ENCODE measurements at places on chromosomes 1 and 21.

DNA sequence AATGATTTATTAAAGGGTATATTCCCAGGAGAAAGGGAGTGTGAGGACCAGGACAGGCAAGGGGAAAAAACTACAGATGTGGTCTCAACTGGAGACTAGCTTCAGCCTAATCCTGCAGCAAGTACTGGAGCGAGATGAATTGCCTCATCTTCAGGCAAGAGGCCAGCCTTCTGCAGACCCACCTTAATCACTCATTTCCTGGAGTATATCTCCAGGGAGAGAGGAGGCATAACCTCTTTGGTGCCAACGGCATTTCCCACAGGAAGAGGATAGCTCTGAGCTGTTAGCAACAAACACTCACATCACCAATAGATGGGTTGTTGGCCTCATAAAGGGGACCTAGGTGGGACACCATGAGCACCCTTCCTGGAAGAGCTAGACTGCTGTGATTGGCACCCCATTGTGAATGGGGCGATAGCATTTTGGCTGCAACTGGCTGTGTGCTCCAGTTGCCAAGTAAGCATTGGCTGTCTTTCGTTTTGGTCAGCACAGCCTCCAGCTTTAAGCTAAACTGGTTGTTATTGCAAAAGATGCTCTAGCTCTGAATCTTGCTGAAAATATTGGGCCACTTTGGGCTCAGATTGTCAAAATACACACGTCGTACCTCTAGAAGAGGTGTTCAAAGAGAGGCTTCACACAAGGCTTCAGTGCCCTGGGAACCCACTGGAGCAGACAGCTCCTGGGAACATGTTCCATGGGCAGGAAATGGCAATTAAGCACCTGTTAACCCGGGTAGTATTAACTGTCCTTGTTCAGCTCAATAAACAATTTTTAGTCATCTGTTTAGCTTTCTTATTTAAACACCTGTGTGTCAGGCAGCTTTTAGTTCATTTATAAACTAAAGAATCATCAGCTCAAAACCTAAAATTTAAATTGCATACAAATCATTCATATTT, 314.8 kb upstream of the C1orf87 start:
- DNase-seq = no peak

GRCh38 chr1:203554071-203554470, 60.1 kb downstream of the OPTC start:
- no peak for DNase-seq

DNA sequence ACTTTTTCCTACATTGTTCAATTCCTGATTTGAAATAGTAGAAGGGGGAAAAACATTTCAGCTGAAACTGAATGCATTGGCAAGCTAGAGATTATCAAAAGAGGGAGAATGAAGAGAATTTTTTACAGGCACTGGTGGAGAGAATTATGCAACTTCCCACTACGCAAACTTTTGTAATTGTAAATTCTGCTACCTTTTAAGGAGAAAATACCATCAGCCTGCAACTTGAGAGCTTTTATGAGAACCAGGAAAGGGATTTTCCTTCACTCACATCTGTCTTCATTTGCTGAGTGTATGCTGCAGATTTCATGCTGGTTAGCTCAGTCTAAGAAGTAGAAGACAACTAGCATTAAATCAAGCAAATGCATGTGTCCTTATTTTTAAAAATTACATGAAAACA, 43.7 kb downstream of the ADAMTS1 start:
- no peak for DNase-seq

- no peak for DNase-seq
Observed at GRCh38 chr1:159556931-159557369, 21.1 kb upstream of the OR10J5 start.

DNA sequence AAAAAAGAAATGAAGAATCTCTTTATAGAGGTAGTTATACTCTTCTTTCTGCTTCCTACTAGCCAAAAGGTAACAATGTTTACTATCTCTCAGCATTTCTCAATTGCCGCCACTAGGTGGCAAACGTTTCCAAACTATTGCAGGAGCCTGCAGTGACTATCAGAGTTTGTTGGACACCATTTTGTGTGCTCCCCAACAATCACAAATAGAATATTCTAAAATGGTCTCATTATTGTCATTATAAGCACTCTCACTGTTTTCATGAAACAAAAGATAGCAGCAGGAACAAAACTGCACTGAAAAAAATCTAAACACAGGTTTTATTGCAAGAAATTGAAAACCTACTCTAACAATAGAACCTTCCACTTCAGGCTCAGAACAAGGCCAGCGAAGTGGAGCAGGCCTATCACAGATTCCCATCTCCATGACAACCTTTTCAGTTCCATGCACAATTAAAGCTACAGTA, 83.9 kb upstream of the PLPPR4 start:
- DNase-seq = peak; percentile 75

DNA sequence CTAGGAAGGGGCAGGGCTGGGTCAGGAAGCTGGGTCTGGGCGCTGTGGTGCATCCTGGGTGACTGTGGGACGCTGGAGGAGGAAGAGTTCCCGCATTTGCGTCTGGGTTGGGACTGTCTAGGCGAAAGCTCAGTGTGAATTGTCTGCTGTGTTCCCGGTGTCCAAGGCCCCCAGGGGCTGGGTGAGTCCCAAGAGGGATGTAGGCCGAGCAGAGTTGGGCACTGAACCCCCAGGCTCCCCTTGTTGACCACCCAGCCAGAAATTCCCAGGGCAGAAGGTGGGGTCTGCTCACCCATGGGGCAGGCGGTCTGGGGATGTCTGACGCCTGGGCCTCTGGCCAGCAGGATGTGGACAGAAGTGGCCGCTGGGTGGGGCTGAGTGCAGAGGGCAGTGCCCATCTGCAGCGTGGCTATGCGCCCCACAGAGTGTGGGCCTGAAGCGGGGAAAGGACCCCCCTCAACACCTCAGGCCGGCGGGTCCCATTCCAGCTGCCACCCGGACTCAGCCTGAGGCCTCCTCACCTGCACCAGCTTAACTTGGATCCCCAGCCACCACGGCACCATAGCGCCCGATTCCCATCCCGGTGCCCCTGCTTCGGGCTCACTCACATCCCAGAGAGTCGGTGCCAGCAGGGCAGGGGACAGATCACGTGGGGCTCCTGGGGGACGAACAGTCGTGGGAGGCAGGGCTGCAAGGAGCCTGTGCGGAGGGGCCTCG, 37.0 kb upstream of the POFUT2 start:
- no peak for DNase-seq

DNA sequence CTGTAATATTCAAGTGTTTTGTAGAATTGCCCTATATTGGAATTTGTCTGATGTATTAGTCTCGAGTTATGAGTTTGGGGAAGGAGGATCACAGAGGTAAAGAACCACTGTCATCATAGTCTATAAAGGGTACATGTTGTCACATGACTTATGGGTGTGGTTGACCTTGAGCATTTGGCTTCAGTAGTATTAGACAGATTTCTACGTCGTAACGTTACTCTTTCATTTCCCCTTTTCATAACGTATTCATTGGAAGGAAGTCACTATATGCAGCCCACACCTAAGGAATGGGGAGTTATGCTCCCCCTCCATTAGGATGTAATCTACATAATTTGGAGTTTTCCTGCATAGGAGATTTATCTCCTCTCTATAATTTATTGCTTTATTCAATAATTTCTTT, 110.1 kb upstream of the VAV3 start:
- DNase-seq = no peak

DNA sequence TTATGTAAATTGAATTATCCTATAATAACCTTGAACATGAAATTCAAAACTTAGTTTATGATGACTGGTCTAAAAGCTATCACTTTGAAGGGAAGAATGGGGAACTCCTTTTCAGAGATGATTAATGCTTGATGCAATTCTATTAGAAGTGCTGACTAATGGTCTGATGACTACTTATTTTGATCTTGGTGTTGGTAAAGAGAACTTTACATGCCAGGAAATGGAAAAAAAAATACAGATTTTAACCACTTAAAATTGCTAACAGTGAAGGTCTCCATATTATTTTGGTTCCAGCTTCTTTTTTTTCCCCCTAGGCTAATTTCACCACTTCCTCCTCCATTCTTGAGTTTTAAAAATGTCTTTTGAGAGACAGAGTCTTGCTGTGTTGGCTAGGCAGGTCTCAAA, 22.9 kb downstream of the S1PR1 start:
- no peak for DNase-seq

- DNase-seq = no peak
Observed at GRCh38 chr1:163866564-163866963, 544.8 kb downstream of the NUF2 start.

- DNase-seq = no peak
Observed at GRCh38 chr1:171256940-171257606, 8.8 kb downstream of the FMO1 start.

- DNase-seq = no peak
Observed at GRCh38 chr1:170853867-170854266, 81.5 kb upstream of the MROH9 start.

GRCh38 chr21:38280454-38280853, 23.7 kb downstream of the KCNJ15 start:
- no peak for DNase-seq

GRCh38 chr1:150981805-150982712, at the start of gene ANXA9:
Gene ANXA9 (plus strand): TSS chr1:150982292. CDS start chr1:150983106, 814 bp downstream.
- no peak for DNase-seq

DNA sequence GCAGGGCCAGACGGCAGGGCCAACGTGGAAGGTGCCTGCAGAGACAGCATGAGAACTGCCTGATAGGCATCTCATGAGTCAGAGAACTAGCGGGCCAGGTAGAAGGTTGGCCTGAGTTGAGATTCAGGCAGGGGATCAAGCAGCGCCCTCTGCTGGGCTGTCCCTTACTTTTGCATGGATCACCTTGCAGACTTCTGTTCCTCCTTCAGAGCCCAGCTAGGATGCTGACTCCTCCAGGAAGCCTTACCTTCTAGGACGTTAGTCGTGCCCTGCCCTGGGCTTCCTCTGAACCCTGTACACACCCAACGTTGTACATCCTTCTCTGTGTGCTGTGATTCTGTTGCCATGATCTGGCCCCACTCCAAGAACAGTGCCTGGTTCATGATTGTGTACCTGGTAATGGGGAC, 231.3 kb upstream of the VAMP3 start:
- peak; percentile 66 for DNase-seq

GRCh38 chr1:181647314-181648035, 164.2 kb downstream of the CACNA1E start:
- no peak for DNase-seq

- DNase-seq = no peak
Observed at GRCh38 chr21:32733356-32733755, 5.5 kb upstream of the SYNJ1 start.

DNA sequence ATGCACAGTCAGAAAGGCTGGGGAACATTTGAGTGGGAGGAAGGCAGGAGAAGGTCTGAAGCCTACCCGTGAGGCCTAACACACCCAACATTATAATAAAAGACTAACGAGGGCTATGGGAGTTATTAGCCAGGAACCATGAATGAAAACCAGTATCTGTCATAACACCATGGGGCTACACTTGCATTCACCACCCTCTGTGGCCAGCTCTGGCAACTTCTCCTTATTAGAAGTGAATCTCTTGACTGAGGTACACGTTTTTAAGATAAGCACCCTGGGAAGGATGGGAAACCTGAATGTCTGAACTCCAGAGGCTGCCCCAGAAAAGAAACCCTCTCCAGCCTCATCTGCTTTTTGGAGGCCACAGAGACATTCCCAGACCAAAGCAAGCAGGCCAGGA, 204.3 kb upstream of the RAB4A start:
- no peak for DNase-seq

DNA sequence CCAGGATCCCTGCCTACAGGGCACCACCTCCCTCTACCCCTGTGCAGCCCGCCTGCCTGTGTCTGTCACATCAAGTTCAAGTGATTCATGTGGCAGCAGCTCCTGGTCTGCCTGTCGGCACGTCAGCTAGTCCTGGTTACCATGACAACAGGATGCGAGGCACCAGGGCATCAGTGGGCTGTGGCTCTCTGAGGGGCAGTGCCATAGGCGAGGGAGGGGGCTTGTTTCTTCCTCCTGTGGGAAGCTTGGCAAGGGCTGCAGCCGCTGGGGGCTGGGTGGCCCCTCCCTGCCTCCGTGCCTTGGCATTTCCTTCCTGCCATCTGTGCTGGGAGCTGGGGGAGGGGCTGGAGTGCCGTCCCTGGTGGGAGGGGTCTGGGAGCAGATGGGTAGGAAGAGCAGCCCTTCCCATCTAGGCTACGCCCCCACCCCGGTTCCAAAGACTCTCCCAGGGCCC, 43.1 kb downstream of the FOXO6 start:
- DNase-seq = peak; percentile 70

DNA sequence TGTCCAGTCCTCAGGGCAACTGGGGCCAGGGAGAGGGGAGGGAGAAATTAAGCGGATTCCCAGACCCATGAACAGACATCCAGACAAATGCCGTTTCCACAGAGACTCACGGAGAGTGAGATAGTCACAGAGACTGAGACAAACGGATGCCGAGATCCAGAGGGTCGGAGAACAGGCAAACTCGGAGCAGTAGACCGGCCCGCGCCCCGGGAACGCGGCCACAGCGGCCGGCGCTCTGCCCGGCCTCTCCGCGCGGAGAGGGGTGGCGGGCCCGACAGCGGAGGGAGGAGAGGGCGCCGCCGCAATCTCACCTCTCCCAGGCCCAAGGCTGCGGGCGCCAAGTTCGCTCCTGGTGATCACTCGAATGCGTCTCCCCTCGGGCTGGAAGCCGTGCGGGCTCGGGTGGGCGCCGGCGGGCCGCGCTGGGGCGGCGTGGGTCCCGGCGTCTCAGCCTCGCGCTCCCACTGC, 831 bp upstream of the FOXD2 start:
- peak; percentile 34 for DNase-seq

DNA sequence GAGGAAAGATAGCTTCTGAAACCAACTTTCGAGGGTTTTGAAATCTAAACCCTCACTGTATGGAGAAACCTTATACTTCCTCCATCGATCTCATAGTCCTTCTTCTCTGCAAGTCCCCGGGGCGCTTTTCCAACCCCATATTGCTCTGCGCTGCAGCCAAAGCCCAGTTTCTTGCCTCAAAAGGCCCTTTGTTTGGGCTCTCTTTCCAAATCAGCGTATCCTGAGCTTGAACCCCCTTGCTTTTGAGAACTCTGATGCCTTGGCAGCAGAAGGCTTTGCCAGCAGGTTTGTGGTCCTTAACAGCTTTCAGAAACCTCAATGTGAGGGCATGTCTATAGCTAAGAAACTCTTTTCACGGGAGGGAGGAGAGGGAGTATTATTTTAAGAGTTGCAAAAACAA, 21.6 kb downstream of the PLPP3 start:
- DNase-seq = no peak
